ENCODE measurements at places on chromosomes 6 and 20.

DNA sequence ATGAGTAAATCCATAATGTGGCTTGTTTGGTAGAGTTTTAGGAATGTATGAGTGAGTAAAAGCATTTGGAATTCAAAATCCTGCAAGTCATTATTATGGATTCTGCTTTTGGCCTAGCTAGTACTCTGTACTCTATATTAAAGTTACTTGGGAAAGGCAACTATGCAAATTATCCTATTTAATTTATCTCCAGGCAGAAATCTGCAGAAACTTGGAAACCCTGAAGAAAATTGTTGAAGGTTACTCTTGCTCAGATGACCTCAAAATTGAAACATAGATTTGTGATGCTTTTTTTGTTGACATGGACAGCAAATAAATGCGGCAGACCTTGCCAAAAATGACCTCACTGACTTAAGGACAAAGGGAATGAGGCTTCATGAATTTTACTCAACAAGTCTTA, 477.1 kb upstream of the EYS start:
- no peak for DNase-seq

GRCh38 chr20:38165089-38165965, at the start of gene TGM2:
Gene TGM2 (minus strand): TSS chr20:38165270. CDS start chr20:38165198, 72 bp downstream.
- peak; percentile 71 for DNase-seq

GRCh38 chr6:52015953-52016352, 71.5 kb downstream of the PKHD1 start:
- DNase-seq = no peak

DNA sequence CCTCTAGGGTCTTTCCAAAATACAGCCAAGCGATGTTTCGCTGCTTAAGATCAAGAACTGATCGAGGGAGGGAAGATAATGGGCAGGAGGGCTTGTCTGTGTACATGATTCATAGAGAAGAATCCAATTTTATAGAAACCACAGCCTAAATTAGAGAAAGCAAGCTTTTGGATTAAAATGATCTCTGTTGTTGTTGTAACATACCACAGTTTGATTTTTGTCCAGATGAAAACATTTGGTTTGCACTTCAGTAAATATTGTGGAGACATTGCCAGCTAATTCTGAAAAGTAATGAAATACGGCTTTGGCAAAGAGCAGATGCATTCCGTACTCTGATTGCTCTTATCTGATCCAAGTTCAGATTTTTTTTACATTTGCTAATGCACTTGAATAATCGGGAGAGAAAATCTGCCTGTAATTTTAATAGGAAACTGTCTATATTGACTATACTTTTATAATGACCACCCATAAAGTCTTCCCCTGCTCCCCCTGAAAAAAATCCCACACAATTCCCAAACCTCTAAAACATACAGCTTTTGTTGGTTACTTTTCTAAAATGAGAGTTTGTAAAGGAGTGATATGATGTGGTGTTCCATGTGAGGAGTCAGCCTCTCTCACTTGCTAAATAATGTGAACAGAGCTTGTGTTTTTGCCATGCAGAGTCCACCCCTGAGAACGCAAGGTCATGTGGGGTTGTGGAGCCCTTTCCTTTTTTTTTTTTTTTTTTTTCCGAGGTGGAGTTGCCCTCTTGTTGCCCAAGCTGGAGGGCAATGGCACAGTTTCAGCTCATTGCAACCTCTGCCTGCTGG, 199.9 kb downstream of the DTNBP1 start:
- peak; percentile 77 for DNase-seq

DNA sequence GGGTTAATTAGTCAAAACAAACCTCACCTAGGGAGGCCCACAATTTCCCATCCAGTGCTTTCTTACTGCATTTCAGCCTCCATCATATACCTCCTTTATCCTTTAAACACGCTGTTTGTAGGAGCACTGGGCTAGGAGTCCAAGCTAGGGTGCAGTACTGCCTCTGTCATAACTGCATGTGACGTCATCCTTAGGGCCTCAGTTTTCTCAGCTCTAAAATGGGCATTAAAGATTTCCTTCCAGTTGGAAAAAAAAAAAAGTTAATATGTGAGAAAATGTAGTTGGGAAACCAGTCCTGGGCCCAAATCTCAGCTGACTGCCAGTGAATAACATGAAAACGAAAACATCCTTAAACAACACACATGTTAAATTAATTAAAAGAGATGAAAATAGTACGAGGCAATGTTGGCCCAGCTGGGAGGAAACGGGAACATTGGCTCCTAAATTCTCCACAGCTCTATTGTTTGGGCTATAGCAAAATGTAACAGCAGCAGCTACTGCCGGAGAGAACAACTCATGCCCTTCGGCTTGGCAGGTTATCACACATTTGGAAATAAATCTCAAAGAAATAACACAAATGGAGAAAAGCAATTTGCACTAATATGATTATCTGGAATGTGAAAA, 79.9 kb upstream of the CCDC167 start:
- no peak for DNase-seq

GRCh38 chr20:25408170-25408547, 686 bp downstream of the GINS1 start:
- DNase-seq = no peak

DNA sequence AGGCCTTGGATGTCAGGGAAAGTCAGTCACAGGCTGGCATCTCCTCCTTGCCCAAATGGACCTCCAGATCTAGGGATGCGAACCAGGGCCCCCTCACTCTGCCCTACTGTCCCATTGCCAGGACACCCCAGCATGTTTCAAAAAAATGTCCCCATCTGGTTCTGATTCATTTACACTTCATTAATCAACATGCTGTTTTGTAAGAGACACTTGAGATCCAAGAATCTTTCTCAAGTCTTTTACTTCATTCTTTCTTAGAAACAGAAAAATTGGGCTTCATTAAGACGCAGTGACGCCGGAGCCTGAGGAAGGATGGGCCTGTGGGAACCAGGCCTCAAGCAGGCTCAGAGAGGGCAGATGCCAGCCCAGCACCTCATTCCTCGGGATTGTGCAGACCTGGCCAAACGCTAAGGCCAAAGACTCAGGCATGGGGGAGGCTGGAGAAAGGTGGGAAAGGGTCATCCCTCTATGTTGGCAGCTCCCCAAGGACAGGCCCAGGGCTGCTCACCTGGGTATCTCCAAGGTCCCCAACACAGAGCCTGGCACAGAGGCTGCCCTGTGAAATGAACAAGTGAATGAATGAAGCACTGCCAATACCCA, 3.8 kb downstream of the RSPO4 start:
- DNase-seq = no peak

Measured in SK-N-DZ (cell line).